ENCODE measurements at places on chromosomes 13 and 19.
A peak's percentile ranks its signal among the peaks of the same experiment; 100 is the strongest.

- no peak for DNase-seq
Observed at GRCh38 chr13:98390086-98390715, 186.7 kb downstream of the STK24 start.

DNA sequence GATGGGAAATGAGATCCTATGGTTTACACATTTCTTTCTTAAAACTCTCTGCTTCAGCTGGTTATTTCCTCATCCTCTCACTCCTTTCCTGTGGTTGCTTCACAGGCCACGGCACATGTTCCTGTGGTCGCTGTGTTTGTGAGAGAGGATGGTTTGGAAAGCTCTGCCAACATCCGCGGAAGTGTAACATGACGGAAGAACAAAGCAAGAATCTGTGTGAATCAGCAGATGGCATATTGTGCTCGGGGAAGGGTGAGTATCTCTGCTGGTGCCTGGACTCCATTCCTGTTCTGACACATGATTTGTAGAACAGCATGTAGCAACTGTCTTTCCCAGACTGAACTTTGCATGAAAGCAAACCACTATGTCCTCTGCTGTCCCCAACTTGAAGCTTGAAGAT is 254.2 kb downstream of the ITGBL1 start:
- DNase-seq: peak; percentile 4

DNA sequence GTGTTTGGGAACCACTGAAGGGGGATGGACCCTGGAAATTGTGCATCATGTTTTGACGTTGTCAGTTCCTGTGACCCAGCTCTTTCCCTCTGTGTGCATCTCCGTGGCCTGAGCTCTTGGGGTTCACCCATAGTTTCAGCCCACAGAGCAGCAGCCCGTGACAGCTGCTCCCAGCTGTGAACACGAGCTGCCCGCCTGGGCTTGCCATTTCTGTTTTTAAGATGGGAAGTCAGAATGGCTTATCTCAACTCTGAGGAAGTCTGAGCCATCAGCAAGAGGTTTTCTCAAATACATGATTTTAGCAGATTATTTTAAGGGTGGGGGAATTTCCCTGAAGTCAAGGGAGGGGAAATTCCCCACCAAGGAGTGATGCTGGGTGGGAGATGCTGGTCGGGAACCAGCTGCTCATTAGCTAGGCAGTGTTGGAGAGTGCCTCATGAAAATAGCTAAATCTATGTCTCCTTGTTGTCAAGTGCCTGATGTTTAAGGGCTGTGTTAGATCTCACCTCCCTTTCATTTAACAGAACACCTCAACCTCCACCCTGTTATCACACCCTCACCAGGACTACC is 34.8 kb upstream of the C1QTNF9 start:
- DNase-seq: no peak

GRCh38 chr19:4638317-4638716 is 999 bp upstream of the TNFAIP8L1 start:
- no peak for DNase-seq

- DNase-seq: no peak
Observed at GRCh38 chr13:80010286-80010831, 330.6 kb downstream of the SPRY2 start.

- no peak for DNase-seq
Observed at GRCh38 chr13:110726726-110727125, 13.2 kb downstream of the ING1 start.

DNA sequence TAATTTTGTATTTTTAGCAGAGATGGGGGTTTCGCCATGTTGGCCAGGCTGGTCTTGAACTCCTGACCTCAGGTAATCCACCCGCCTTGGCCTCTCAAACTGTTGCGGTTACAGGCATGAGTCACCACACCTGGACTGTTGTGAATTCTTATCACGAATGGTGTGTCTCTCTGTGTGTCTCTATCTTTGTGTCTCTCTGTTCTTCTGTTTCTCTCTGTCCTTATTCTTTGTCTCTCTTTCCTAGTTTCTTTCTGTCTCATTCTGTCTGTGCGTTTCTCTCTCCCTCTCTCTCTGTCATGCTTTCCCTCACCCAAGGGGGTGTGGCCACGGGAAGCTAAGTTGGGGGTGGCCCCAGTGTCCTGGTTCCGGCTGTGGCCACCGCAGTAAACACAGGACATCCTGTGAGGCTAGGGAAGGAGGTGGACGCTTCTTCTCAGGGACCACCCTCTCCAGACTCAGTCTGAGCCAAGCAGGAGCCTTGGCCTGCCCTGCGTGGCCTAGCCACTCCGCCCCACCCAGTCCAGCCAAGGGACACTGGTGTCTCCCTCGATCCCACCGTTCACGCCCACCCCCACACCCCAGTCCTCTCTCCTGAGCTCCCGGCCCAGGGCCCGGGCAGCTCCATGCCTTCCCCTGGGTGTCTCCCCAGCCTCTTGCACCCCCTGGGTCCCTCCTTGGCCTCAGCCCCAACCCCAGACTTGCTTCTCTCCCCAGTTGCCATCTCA is 3.9 kb upstream of the PRX start:
- DNase-seq: no peak

- DNase-seq: no peak
Observed at GRCh38 chr19:11506101-11506555, 489 bp upstream of the ZNF653 start.

DNA sequence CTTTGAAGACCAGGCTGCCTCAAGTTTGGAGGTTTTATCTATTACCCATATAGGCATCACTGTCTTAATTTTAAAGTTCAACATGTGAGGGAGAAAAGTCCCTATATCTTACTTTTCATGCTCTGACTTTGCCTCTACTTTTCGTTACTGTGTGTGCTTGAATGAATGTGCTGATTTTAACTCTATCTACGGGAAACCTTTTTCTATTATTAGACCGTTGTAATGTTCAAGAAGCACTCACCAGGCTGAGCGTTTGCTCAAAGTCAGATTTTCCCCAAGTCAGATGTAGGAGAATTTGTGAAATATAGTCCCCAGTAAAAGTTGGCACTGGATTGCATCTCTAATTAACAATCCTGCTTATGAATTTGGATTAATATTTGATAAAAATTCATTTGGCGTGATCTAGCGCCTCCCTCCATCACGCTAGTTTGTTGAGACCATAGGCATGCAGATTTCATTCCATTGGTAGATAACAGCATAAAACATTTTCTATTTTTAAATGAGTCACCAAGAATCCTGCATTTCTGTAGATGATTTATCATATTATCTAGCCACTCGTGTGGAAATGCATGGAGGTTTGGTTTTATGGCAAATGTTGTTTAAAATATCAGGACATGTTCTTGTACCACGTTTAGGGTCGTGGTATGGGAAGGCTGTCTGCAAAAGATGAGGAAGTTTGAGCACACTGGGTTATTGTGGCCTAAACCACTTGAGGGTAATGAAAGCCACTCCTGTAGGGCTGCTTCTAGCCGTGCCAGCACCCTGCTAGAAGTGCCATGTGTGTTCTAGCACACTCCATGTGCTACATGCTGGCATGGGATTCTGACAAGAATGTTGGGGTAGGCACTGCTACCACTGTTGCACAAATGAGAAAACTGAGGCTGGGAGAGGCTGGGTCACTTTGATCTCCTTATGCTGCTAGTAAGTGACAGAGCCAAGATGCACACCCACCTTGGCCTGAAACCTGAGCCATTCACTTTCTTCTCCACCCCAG is 179.4 kb downstream of the FGF9 start:
- no peak for DNase-seq

DNA sequence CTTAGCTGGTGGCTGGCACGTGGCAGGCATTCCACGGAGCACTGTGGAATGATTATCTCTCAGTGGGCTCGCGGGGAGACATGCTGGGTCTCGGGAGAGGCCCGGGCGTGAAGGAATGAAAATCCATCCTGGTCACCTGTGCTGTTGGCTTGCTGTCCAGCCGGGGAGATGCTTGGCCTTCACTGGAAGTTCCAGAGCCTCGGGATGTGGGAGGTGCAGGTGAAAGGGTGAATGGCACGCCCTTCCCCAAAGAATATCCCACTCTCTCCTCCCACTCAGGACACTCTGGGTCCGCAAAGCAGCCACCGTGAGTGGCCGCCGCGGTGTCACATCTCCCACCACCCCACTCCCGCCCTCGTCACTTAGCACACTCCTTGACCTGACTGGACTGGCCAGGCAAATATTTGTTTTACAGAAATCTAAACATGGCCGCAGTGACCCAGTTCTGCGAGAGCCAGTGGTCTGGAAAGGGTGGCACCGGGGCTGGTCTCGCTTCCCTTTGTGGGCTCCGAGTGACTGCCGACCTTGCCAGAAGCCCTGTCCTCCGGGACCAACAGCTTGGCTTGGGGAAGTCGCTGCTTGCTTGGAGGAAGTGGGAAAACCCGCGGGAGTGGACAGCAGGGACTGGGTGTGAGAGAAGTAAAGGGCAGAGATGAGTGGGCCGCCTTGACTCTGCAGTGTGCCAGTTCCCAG is 8.0 kb downstream of the DPP9 start:
- no peak for DNase-seq

GRCh38 chr13:66492479-66492878 is 737.7 kb downstream of the PCDH9 start:
- DNase-seq: peak; percentile 69

DNA sequence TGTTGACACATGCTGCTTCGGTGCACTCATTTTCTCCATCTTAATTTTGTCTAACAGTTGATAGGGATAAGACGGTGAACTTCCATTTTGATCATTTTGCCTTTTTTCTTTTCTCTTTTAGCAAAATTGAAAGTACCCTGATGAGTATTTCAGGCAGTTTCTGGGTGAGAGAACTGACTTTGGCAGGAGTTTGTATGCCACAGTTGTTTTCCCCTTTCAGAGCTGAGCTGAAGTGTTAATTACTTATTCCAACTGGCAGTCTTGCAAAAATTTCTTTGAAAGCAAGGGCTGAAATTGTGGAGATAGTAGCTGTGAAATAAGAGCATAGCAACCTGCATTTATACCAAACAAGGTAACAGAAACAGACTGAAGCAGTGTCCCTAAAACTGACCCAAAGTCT is 180.2 kb downstream of the SLITRK5 start:
- no peak for DNase-seq

DNA sequence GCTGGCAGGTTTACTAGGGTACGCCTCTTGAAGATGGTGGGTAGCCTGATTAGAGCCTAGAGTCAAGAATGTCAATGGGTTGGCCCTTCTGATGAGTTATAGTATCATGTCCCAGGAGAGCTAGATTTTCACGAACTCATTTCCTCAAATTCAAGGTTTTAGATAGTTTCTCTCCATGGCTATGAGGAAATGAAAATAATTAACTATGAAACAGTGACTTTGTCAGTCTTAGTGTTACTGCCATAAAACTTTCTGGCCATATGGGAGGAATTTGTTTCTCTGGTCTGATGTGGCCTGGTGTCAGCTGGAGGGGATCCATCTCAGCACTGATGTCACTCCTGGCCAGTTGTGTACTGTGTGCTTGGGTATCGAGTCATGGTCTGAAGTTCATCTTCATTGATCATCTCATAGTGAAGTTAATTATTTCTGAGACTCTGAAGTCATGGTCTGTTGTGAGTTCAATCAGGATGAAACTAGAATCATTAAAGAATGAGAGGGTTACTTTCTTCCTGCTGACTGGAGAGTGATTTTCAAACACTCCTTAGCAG is 49.4 kb upstream of the TNFSF11 start:
- DNase-seq: no peak

GRCh38 chr19:1560286-1560882 is 7.7 kb downstream of the MEX3D start:
- DNase-seq: no peak

DNA sequence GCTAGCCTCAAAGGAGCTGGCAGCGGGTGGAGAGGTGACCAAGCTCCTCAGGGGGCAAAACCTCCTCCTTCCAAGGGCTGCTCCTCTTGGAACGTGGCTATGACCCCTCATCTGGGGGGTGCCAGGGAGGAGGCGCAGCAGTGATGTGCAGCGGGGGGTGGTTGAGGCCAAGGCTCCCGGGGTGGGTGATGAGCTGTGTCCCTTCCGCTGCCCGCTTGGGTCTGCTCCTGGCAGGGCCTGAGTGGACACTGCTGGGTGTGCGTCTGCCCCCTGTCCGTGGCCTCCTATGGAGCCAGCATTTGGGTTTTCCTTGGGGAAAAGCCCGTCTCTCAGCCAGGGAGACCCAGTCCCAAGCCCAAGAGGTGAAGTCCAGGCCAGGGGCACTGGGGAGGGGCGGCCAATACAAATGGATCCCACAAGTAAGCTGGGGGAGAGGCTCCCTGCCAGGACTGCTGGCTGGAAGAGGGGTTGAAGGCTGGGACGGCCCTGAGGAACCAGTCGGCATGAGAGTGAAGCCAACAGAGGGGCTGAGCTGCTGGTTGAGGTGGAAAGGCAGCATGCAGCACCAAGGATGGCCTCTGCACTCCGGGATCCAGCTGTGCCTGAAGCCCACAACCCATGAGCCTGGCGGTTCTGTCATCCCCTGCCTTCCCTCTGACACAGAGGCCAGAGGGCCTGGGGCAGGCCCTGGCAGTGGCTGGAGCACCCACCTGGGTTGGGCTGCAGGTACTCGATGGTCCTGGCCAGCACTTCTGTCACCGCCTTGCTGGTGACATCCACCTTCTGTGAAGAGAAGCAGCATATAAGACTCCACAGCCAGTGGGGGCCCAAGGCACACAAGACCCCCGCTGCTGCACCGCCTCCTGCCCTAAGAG is 22.7 kb downstream of the MPND start:
- no peak for DNase-seq

- no peak for DNase-seq
Observed at GRCh38 chr13:46289260-46289955, 77.7 kb downstream of the LRRC63 start.

DNA sequence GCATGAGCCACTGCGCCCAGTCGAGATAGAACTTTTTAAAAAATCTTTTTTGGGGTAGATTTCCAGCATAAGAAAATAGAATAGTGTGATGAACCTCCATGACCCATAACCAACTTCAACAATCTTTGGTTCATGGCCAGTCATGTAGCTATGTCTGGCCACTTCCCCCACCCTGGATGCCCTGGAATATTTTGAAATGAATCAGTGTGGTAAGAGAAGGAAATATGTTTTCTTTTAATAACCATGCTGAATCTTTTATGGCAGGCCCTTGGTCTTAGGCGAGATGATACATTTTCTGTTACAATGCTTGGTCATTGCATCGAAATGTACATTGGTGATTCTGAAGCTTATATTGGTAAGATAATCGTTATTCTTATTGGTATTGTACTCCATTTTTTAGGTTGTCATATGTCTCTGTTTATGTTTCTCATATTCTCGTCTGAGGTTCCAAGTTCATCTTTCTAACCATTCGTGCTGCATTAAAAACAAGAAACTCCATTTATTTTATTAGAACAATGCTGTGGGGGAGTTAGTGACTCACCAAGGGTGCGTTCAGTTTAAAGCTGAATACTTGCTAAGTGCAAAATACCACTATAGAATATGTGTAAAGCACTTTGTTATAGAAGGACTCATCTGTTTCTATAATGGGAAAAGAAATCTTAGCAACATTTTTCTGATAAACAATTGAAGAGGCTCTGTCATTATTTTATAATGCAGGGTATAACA is 16.4 kb upstream of the UPF3A start:
- DNase-seq: no peak

- DNase-seq: no peak
Observed at GRCh38 chr19:2050349-2050990, 574 bp downstream of the MKNK2 start.

GRCh38 chr13:41765813-41766212 is 195.1 kb downstream of the VWA8 start:
- no peak for DNase-seq

All from mesendoderm (in vitro differentiated cells).